ENCODE measurements at places on chromosomes 5 and 9.

DNA sequence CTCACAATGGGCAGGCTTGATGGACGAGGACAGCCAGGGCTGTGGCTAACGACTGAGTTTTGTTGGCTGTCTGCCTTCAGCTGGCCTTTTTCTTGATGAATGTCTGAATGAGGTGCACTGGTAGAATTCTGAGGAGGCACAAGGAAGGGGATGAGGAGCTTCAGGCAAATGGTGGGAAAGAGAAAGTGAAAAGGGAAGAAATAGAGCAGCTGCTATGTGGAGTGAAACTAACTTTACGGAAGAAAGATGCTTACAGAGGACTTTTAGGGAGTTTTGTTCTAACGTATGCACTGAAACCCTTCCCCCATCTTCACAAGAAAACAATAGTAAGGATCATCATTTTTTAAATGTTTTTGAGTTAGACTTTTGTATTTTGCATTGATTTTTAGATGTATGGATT is 45.3 kb downstream of the OR2K2 start:
- no peak for DNase-seq

GRCh38 chr5:111772456-111773122 is 15.6 kb upstream of the NREP start:
- DNase-seq = no peak

DNA sequence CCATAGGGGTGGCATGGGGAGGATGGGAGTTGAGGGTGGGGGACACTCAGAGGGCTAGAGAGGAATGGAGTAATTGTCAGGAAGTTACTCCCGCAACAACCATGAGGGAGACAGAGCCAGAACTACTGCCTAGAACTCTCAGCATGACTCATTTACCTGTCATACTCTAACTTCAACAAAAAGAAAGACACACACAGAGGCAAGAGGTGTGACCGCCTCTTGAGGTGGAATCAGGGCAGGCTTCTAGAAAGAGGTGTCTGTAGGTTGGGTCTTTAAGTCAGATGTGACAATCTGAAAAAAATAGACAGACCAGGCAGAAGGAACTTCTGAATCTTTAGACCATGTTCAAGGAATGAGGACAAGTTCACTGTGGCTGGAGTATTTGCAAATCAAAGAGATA is 73.4 kb downstream of the GABBR2 start:
- no peak for DNase-seq

- DNase-seq = no peak
Observed at GRCh38 chr5:127006744-127007143, 23.6 kb downstream of the MARCHF3 start.

GRCh38 chr5:15385037-15385436 is 114.9 kb upstream of the FBXL7 start:
- DNase-seq = no peak
